Activated T-helper 17 cell treated with anti-CD3 and anti-CD28 coated beads, Interleukin-2, amount 50 U/mL, for 72 hours (primary cell): ENCODE measurements at places on chromosomes 6 and 20. TPM values are rescaled to one million over a fixed set of nuclear protein-coding genes. Genes with fewer than 3 reads are reported as not detected.

HCK gene
- 0.15 TPM for total RNA-seq

GNMT gene
- total RNA-seq, result 0.24 TPM

RIPPLY2 gene
- not detected for total RNA-seq

DSN1 gene
- 34.8 TPM for total RNA-seq

GSTA3 gene
- total RNA-seq, result not detected

SLC22A23 gene
- 0.13 TPM for total RNA-seq

ADGB gene
- not detected for total RNA-seq

SNAP25 gene
- 0.13 TPM for total RNA-seq

GDAP1L1 gene
- not detected for total RNA-seq

TRDN gene
- total RNA-seq, result not detected

CBLN4 gene
- total RNA-seq, result not detected

LY86 gene
- total RNA-seq, result not detected

OTOR gene
- not detected for total RNA-seq

PNLDC1 gene
- 0.82 TPM for total RNA-seq

OR2J3 gene
- not detected for total RNA-seq

SNX14 gene
- total RNA-seq, result 76.6 TPM

CDH22 gene
- total RNA-seq, result not detected

PLEKHG1 gene
- 7.8 TPM for total RNA-seq

CDH4 gene
- total RNA-seq, result 0.45 TPM

TTBK1 gene
- total RNA-seq, result 3.6 TPM

LRRC73 gene
- 0.35 TPM for total RNA-seq

TMEM14C gene
- total RNA-seq, result 52.6 TPM

CTCFL gene
- not detected for total RNA-seq

IL17F gene
- total RNA-seq, result 295 TPM

ZNF165 gene
- total RNA-seq, result 2.1 TPM

NKAIN4 gene
- total RNA-seq, result not detected

MAK gene
- total RNA-seq, result 0.84 TPM

C20orf141 gene
- total RNA-seq, result not detected
